ENCODE measurements at places on chromosomes 5 and 9.

DNA sequence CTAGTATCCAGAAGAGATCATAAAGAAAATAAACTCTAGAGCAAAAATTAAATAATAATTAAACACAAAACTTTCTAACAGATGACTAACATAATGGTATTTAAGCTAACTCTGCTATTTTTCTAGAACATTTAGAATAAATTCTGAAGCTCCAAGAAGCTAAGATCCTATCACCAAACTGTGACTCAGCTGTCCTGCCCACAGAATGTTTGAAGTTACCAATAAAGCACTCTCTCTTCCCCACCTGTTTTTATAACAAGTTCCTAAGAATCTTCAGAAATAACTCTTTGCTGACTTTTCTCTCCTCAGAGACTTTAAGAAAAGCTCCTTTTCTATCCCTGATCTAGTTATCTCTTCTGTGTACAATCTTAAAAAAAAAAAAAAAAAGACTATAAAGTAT lies 6.0 kb upstream of the EFNA5 start:
- no peak for DNase-seq

DNA sequence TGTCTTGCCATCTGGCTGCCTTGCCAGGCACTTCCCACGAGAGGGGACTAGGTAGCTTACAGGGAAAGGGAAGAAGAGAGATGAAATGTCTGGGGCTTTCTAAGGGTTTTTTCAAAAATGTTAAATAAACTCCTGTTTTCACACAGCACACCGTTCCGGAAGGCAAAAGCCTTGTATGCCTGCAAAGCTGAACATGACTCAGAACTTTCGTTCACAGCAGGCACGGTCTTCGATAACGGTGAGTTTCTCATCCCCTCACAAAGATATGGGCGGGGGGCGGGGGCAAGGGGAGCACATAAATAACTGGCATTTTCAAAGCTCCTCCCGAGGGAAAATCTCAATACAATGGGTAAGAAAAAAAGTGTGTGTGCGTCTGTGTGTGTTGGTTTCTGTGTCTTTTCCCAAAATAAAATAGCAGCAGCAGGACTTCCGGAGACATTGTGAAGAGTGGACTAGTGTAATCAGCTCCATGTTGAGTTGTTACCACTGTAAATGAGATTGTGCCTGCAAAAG lies 189.6 kb downstream of the NR3C1 start:
- no peak for DNase-seq

DNA sequence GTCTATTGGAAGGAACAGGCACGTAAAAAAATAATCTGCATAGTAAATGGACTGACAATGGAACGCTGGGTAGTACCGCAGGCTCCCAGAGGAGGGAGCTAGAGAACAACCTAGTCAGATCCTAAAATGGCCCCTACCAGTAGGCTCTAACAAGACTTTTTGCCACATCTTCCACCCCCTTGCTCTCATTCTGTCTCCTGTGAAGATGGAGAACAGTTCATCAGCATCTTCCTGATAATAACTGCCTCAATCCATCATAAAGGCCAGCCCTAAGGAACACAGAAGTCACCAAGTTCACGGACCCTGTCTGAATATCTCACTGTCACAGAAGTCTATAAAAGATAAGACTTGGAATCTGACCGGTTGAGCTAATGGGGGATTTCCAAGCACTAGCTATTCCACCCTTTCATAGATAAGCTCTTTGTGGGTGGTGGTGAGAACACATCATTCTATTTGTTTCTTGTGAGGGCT lies 133.4 kb downstream of the SLC1A3 start:
- DNase-seq: peak; percentile 52

GRCh38 chr9:134403292-134403681 lies 77.0 kb downstream of the RXRA start:
- no peak for DNase-seq

DNA sequence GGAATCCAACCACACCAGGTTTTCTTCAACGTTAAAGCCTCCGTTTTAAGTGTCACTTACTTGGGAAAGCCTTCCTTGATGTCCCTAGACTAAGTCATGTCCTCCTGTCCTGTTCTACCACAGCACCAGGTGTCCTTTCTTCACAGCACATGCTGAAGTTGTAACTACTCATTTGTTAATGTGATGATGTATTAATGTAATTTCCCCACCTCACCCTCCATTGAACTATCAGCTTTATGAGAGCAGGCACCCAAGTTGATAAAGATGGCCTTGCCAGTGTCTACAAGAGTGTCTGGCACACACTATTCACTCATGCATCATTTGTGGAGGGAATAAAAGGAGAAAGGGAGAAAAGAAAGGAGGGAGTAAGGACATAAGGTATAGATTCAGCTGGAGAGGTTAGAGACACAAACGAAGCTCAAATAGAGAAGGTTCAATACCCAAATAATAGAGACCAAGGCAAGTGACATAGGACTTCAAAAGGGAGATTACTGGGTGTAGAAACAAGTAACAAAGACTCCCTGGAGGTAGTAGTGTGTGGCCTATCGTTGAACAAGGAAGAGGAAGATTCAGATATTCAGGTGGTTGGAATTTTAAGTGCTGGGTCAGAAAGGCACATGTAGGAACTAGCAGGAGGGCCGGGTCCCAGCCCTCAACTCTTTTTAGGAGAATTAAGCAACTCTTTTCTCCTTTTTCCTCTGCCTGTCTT lies 6.6 kb downstream of the ITK start:
- DNase-seq: no peak

- no peak for DNase-seq
These were observed 134.6 kb upstream of the MYO10 start for GRCh38 chr5:17070647-17071046.

DNA sequence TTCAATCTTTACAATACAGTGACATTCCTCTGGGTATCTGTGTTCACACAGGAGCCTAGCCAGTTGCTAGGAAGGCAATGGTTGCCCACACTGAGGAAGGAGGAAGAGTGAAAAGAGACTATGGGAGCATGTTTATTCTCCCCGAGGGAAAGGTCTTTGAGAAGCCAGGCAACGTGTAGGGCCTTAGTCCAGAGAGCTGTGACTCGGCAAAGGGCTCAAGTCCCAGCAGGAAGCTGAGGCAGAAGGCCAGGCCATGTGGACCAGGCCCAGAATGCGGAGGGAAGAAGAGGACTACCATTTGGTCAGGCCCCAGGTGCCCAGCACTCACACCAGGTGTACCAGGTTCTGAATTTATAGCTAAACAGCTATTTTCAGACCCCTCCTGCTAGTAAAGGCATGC lies 136.6 kb upstream of the DMAC1 start:
- no peak for DNase-seq

DNA sequence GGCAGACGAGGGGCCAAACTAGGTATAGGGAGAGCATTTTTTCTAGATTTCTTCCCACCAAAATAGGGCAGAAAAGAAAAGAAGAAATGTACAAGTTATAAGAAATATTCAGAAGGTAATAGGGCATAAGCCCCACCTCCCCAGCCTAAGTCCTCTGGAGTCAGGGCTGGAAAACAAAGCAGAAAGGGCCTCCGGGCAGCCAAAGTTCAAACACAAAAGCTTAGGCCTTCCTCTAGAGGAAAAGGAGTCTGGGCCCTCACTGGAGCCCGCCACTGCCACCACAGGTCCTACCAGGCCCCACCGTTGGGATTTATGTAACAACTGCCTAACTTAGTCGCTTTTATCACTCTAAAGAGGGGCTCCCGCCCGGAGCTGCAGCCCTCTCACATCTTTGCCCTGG lies 27.6 kb downstream of the TBC1D2 start:
- DNase-seq: no peak

DNA sequence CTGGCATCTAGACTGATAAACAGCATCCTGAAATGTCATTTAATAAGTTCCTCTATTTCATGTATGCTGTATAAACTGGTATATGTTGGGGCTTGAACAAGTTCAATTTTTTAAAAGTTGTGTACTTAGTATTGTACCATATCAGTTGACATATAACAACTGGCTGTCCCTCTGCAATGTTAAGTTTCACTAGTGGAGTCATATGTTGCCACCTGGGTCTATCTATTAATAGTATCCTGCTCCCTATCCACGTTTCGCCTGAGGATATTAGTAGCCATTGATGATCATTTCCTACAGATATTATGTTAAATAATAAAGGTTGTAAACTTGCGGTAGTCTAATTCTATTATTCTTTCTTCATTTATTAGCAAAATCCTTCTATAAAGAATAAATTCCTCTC lies 177.6 kb downstream of the RFX3 start:
- no peak for DNase-seq

- no peak for DNase-seq
These were observed 830.4 kb upstream of the ZNF608 start for GRCh38 chr5:125576822-125577221.

DNA sequence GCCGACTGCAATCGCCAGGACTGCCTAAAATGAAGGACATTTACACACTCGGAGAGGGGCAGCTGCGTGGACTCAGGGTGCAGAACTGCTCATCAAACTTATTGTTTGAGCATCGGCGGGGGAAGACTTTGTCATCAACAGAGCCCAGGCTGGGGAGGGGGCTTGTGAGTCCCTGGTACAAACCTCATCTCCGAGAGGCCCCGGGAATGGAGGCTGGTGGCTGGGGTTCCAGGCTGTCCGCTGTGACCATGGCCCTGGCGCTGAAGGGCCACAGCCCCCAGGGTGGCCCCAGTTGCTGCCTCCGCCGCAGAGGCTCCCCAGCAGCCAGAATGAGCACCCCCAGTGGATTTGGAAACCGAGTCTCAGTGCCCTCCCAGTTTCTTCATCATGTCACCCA lies 46.1 kb upstream of the RNU6ATAC start:
- DNase-seq: no peak

- DNase-seq: no peak
These were observed 61.2 kb upstream of the CNOT6 start for GRCh38 chr5:180433032-180433422.

DNA sequence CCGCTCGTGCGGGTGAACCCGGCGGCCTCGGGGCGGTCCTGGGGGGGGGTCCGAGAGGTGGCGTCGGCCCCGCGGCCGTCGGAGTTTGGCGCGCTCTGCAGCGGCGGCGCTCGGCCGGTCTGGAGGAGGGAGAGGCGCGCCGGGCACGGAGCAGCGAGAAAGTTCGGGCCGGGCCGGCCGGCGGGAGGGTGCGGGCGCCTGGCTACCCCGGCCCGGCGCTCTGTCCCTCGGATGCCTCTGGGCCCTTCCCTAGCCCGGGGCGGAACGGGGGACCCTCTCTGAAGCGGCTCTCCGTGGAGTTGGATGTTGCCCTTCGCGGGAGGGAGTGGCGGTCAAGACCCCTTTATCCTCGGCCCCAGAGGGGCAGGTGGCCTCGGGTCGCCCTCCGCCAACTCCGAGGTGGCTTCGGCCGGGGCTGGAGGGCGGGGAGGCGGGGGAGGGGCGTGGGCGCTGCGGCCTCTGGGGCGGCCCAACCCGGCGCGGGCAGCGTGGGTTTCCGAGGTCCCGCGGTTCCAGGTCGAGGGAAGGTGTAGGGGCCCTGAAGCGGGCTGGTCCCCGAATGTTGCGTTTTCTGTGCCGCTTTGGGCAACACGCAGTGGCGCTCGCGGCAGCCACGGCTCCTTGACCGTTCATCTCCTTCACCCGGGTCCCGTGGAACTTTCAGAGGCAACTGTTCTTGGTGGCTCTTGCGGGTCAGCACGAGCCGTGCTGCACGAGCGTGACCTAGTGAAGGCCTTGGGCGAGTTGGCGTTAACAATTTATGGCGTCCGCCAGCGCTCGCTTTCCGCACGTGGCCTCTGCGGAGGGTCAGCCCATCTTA lies 290.5 kb downstream of the DOCK8 start:
- DNase-seq: no peak

GRCh38 chr9:81377320-81377719 lies 312.0 kb downstream of the TLE1 start:
- DNase-seq: no peak

DNA sequence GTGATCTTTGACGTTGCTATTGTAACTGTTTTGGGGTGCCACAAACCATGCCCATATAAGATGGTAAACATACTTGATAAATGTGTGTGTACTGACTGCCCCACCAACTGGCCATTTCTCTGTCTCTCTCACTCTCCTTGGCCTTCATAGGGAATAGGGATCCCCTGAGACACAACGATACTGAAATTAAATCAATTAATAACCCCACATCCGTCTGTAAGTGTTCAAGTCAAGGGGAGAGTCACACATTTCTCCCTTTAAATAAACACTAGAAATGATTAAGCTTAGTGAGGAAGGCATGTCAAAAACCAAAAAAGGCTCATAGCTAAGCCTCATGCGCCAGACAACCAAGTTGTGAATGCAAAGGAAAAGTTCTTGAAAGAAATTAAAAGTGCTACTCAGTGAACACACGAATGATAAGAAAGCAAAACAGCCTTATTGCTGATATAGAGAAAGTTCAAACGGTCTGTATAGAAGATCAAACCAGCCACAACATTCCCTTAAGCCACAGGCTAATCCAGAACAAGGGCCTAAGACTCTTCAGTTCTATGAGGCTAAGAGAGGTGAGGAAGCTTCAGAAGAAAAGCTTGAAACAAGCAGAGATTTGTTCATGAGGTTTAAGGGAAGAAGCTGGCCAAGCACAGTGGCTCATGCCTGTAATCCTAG lies 111.1 kb downstream of the UGCG start:
- no peak for DNase-seq

DNA sequence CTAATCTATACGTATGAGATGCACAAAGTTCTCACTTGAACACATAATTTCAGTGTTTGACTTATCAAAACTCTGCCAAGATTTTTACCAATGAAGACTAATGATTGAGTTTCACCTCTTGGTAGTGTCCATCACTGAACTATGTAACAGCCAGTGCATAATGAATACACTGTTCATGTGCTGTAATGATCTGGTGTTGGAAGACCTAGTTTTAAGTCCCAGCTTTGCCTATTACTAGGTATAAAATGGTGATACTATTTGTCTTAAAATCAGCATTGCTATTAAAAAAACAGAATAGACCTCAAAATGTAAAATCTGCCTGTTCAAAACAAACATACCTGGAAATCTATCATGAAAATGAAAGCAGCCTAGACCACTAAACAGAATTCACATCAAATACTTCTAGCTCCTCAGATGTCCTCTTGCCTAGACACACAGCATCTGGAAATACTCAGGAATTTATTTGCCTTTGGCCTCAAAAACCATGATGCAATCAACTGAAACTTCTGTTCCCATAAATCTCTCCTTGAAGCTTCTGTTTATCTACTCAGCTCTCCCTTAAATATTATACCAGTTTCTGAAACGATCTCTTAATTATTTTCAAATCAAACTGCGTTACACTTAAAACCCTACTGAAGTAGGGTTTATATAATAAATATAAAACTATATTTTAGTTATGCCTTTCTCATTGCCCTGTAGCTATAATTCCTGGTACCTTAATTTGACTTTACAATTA lies 38.1 kb downstream of the MRPS27 start:
- DNase-seq: no peak

Measured in central memory CD4-positive, alpha-beta T cell (primary cell).